Activated CD8-positive, alpha-beta T cell treated with anti-CD3 and anti-CD28 coated beads for 36 hours (primary cell): ENCODE measurements at places on chromosomes 3 and 15. TPM values are rescaled to one million over a fixed set of nuclear protein-coding genes. Genes with fewer than 3 reads are reported as not detected.
A peak's percentile ranks its signal among the peaks of the same experiment; 100 is the strongest.

- DNase-seq: no peak
- H3K27me3 ChIP-seq: no peaks in the 10 kb centered on the region
- peaks cover 6% of the 10 kb centered on the region for H3K4me1 ChIP-seq
- no peak overlapping the region for H3K4me3 ChIP-seq
- no peaks in the 10 kb centered on the region for H3K36me3 ChIP-seq
Measured at GRCh38 chr3:127688416-127689265, 15.9 kb downstream of the ABTB1 start.

DNA sequence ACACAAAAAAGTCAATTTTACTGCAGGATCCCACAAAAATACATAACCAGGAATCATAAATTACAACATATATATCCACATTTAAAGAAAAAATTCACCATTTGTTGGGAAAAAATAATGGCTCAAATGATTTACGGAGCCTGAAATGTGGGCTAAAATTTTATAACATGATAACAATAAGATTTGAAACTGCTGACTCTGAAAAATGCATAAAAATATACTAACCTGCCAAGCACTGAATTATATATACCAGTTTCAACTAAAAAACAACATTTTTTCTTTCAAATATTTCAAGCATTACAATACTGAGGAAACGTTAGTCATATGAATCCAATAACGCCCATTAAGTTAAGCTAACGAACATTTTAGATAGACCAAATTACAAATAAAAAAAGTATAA, 12.2 kb upstream of the MYO5C start:
- no peaks in the 10 kb centered on the region for H3K36me3 ChIP-seq
- no peak overlapping the region for H3K27ac ChIP-seq
- no peaks in the 10 kb centered on the region for H3K27me3 ChIP-seq
- H3K4me3 ChIP-seq: no peak overlapping the region
- H3K4me1 ChIP-seq: peaks cover 6% of the 10 kb centered on the region

The CGNL1 gene
- total RNA-seq: not detected

The IL16 gene
- 130 TPM for total RNA-seq

The AMIGO3 gene
- 0.23 TPM for total RNA-seq

The B3GNT5 gene
- total RNA-seq: 25.8 TPM

The SPTBN5 gene
- total RNA-seq: 0.14 TPM

DNA sequence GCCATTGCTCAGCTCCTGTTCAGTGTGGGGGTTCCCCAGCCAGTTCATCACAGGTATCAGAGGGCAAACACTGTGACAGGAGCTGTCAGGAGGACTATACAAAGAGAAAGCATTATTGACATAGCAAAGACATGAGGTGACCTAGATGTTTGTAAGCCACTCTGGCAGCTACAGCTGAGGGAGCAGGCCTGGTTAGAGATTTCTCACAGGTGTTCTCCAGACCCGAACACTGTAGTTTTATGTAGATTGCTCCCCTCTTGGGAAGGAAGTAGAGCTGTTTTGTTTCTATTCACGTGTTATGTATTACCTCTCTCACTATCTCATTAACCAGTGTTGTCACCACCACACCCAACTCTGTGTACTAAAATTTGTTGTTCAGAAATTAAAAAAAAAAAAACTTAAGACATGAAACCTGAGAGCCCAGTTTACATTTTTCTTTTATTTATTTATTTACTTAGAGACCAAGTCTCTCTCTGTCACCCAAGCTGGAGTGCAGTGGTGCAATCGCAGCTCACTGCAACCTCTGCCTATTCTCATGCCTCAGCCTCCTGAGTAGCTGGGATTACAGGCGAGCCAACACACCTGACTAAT, 123.7 kb downstream of the RBPMS2 start:
- DNase-seq: peak; percentile 57
- peak overlapping the region; percentile 68 for H3K27ac ChIP-seq
- peak overlapping the region; percentile 18 for H3K4me3 ChIP-seq
- peaks cover 2% of the 10 kb centered on the region for H3K36me3 ChIP-seq

The MGLL gene
- 1.1 TPM for total RNA-seq

DNA sequence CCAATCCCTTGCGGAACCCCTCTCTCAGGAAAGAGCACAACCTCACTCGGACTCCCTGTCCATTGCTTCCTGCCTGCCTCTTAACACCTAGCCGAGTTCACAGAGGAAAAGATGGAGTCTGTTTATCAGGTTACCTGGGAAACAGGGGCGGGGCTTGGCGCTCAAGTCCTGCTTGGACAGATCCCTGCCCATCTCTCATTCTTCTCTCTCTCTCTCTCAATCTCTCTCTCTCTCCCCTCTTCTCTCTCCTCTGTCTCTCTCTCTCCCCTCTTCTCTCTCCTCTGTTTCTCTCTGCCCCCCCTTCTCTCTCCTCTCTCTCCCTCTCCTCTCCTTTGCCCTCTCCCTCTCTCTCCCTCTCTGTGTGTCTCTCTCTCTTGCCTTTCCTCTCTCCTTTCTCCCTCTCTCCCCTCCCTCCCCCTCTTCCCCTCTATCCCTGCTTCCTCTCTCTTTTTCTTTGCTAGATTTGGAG, at the start of gene EFHB:
Gene EFHB (minus strand): TSS at position 120 of the 469 bp plus-strand sequence. CDS start 199 bp downstream, outside the sequence.
- H3K36me3 ChIP-seq: no peaks in the 10 kb centered on the region
- no peak within 1 kb of the TSS for H3K4me3 ChIP-seq
- peak within 1 kb of the TSS; percentile 6 for H3K27ac ChIP-seq
- peaks cover 45% of the 10 kb centered on the region for H3K4me1 ChIP-seq

DNA sequence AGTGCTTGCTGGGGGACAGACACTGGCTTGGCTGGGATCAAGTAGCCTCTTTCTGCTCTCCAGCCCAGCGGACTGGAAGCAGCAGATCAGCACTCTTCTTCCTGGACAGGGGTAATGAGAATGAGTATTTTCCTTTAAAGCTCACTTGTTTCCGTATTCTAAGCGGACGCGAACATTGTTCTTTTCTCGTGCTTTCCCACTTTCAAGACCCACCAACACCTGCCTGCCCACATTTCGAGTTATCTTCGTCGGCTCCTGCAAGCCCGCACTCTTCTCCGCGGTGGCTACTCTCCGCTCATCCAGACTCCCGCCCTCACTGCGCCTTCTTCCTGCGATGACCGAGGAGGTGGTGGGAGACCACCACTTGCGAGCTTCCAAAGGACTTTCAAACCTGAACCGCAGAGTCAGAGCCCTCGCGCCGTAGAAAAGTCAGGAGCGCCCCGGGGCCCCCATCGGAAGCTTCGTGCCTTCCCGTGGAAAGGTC, 1.6 kb upstream of the PPM1L start:
- peaks cover 27% of the 10 kb centered on the region for H3K4me1 ChIP-seq
- H3K36me3 ChIP-seq: no peaks in the 10 kb centered on the region
- H3K4me3 ChIP-seq: peak overlapping the region; percentile 80
- H3K27ac ChIP-seq: peak overlapping the region; percentile 95

- H3K27ac ChIP-seq: no peak overlapping the region
- H3K27me3 ChIP-seq: peaks cover 24% of the 10 kb centered on the region
- H3K4me1 ChIP-seq: peaks cover 15% of the 10 kb centered on the region
Measured at GRCh38 chr15:71678191-71678590, 132.2 kb upstream of the NR2E3 start.

DNA sequence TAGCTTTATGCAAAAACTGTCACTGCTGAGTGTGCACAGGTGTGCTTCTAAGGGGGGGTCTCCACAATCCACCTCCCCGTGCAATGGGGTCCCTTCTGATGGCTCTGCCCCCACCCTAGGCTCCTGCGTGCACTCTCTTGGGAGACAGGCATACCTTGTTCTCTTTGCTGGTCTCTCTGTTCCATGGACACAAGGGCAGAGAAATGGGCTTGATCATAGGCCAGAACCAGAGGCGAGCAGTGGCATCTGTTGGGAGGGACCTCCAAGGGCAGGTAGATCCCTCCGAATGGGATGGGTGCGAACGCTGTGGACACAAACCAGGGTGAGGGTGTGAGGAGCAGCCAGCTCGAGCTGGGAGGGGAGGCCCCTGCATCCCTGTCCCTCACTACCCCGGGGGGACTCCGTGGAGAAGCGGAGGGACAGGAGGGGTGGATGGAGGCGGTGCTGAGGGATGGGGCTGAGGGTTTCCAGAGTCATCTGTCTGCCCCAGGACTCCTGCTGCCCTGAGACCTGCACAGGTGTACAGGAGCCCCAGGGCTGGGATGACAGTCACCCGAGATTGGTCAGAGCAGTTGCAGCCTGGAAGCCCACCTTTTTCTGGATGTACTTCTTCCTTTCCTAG, 175.0 kb downstream of the KLF13 start:
- no peaks in the 10 kb centered on the region for H3K27me3 ChIP-seq
- H3K36me3 ChIP-seq: no peaks in the 10 kb centered on the region
- no peak for DNase-seq
- H3K4me1 ChIP-seq: peaks cover 5% of the 10 kb centered on the region
- no peak overlapping the region for H3K4me3 ChIP-seq

DNA sequence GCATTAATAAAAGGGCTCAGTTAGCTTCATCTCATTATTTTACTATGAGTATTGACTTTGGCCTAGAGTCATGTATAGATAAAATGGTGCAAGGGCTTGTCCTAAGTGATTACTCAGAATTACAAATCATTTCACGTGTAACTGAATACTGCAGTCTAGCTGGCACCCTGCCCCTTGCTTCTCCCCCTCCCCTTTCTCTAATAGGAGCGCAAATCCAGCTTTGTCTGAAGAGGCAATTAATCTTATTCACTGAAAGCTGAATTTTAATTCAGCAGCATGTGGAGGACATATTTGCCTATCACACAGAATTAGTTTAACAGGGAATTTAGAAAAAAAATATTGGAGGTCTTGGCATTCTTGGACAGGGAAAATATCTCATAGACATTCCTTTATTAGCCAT, 412.1 kb upstream of the DPH6 start:
- no peak for DNase-seq
- no peak overlapping the region for H3K27ac ChIP-seq
- no peaks in the 10 kb centered on the region for H3K36me3 ChIP-seq
- H3K4me3 ChIP-seq: no peak overlapping the region
- no peaks in the 10 kb centered on the region for H3K27me3 ChIP-seq

DNA sequence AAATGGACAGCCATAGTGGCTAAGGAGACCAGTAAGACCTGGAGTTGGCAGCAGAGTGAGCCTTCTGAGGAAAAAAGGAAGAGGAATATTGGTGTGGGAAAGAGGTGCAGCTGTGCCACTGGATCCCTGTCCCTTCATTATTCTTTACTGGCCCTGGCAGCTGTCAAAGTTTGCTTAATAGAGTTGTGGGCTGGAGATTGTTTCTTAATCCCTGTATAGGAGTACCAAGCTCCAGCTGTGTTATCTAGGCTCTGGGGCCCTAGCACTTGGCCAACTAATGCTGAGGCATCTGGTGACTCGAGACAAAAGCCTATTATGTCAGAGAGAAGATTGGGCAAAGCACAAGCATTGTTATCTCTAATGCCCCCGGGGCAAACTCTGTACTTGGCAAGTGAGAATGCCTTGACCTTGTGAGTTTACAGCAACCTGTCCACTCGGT, 61.4 kb downstream of the ZNF609 start:
- no peak overlapping the region for H3K27ac ChIP-seq
- H3K27me3 ChIP-seq: no peaks in the 10 kb centered on the region
- no peak for DNase-seq
- H3K4me3 ChIP-seq: no peak overlapping the region
- H3K4me1 ChIP-seq: peaks cover 54% of the 10 kb centered on the region

GRCh38 chr3:182631183-182632076, 161.9 kb upstream of the ATP11B start:
- no peak for DNase-seq
- no peaks in the 10 kb centered on the region for H3K4me1 ChIP-seq
- no peaks in the 10 kb centered on the region for H3K36me3 ChIP-seq
- no peak overlapping the region for H3K27ac ChIP-seq
- H3K27me3 ChIP-seq: peaks cover 14% of the 10 kb centered on the region

- H3K27ac ChIP-seq: no peak overlapping the region
- H3K4me1 ChIP-seq: peaks cover 6% of the 10 kb centered on the region
- H3K4me3 ChIP-seq: no peak overlapping the region
Measured at GRCh38 chr15:81111510-81112470, 22.3 kb upstream of the CFAP161 start.
